ENCODE measurements at places on chromosomes 5 and 9.
A peak's percentile ranks its signal among the peaks of the same experiment; 100 is the strongest.

DNA sequence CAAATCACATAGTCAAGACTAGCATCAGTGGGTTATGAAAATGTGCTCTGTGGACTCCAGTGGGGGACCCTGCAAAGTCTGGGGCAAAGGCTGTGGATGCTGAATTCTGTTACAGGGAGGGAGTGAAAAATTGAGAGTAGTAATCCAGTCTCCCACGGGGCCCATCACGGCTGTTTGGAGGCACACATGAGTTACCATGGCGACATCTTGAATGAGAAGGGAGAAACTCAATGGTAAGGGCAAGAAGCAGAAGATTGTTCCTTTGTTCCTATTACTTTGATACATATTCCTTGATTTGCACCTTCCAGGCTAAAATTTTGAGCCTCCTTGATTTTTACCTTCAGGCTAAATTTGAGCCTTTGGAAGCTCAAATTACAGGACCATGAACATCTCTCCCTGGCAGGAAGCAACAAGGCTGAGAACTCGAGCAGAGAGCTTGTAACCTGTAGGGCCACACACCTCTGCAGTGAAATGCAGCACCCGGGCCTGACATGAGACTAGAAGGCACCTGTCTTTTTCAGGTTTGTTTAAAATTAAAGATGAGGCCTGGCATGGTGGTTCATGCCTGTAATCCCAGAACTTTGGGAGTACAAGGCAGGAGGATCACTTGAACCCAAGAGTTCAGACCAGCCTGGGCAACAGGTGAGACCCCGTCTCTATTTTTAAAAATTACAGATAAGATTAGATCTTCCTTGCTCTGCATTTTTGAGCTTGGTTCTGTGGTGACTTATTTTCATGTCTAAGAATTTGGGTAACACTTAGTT lies 31.0 kb upstream of the ZFR start:
- no peak for DNase-seq

DNA sequence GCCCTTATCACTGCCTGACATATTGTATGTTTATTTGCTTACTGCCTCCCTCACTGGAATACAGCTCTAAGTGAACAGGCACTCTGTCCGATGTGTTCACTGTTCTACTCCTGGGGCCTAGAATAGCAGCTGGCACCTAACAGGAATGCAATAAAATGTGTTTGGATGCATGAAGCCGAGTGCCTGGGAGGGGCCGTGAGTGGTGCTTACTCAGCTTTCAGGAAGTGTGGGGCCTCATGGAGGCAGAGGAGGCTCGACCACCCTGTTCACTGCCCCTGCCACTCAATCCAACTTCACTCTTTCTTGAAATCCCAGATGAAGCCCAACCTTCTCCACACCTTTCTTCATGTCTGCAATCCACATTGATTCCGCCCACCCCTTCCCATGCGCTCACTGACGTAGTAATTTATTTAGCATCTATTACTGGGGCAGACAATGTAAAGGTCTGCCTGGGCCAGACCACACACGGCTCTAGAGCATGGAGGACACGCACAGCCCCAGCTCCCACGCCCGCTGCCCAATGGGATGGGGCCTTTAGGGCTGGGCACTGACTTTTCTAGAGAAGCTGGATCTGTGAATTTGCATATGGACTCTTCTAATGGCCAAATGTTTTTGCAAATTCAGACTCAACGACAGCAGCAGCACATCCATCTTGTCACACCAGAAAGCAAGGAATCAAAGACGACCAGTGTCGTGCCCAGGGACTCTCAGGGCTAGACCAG lies 21.3 kb downstream of the TBC1D9B start:
- no peak for DNase-seq

DNA sequence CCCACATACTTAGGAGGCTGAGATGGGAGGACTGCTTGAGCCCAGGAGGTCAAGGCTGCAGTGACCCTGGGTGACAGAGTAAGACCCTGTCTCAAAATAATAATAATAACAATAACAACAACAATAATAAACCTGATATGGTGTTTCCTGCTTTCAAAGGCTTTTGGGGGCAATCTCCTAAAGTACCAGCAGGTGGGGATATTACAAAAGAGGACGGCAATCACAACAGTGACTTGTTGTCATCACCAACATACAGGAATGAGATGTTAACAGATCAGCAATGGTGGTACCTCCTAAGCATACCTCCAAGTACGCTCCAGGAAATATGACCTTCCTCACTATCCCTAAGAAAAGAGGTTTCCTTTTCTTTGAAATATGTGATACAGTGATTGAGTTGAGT lies 91.1 kb upstream of the RNF180 start:
- no peak for DNase-seq

GRCh38 chr9:131277910-131278701 lies 1.8 kb upstream of the FAM78A start:
- peak; percentile 90 for DNase-seq

- peak; percentile 37 for DNase-seq
These were observed 60.6 kb downstream of the TMEM174 start for GRCh38 chr5:73233461-73234203.

DNA sequence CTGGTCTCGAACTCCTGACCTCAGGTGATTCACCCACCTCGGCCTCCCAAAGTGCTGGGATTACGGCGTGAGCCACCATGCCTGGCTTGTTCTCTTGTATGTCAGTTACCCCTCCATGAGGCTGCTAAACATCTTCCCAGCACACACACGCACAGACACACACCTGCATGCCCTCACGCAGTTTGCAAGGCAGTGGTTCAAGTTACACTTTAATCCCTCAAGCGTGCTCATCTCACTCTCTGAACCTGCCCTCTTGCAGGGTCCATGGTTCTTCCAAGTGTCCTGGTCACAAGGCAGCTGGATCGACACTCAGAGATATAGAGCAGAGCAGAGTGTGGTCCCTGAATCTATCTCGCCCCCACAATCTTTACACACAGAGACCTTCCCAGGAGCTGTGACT lies 34.1 kb upstream of the RUFY1 start:
- no peak for DNase-seq

- no peak for DNase-seq
These were observed 48.1 kb downstream of the THBS4 start for GRCh38 chr5:80083101-80083890.

- DNase-seq, result no peak
These were observed 42.9 kb upstream of the HAND1 start for GRCh38 chr5:154520861-154521453.

Data from left ventricle myocardium superior (tissue), 1 donor.